ENCODE measurements at places on chromosomes 6 and 20. TPM values are rescaled to one million over a fixed set of nuclear protein-coding genes. Genes with fewer than 3 reads are reported as not detected.

TNXB gene
- polyA plus RNA-seq, result 2.4 TPM

RAB5IF gene
- polyA plus RNA-seq, result 127 TPM

RIPPLY2 gene
- 0.19 TPM for polyA plus RNA-seq

- no peak overlapping the region for H3K4me3 ChIP-seq
- no peaks in the 10 kb centered on the region for H3K4me1 ChIP-seq
- no peak overlapping the region for H3K27ac ChIP-seq
- no peaks in the 10 kb centered on the region for H3K36me3 ChIP-seq
These were observed 36.8 kb upstream of the IRF4 start for GRCh38 chr6:354631-355280.

- H3K36me3 ChIP-seq, result no peaks in the 10 kb centered on the region
- no peaks in the 10 kb centered on the region for H3K27me3 ChIP-seq
- H3K4me3 ChIP-seq, result no peak overlapping the region
- H3K27ac ChIP-seq, result no peak overlapping the region
- no peak for DNase-seq
These were observed 3.7 kb downstream of the FBXO5 start for GRCh38 chr6:152979116-152979515.

- no peak overlapping the region for H3K27ac ChIP-seq
- H3K4me3 ChIP-seq, result no peak overlapping the region
- no peaks in the 10 kb centered on the region for H3K4me1 ChIP-seq
- H3K27me3 ChIP-seq, result no peaks in the 10 kb centered on the region
These were observed 14.2 kb downstream of the PXDC1 start for GRCh38 chr6:3737149-3737830.

- no peak for DNase-seq
- peaks cover 12% of the 10 kb centered on the region for H3K4me1 ChIP-seq
- H3K27ac ChIP-seq, result no peak overlapping the region
- H3K27me3 ChIP-seq, result no peaks in the 10 kb centered on the region
- no peaks in the 10 kb centered on the region for H3K36me3 ChIP-seq
These were observed 170.0 kb downstream of the FOXA2 start for GRCh38 chr20:22414305-22414742.
